NCI-H1092 treated with DMSO at 0.1 percent for 48 hours (cell line): ENCODE measurements at places on chromosomes 13 and 19.

DNA sequence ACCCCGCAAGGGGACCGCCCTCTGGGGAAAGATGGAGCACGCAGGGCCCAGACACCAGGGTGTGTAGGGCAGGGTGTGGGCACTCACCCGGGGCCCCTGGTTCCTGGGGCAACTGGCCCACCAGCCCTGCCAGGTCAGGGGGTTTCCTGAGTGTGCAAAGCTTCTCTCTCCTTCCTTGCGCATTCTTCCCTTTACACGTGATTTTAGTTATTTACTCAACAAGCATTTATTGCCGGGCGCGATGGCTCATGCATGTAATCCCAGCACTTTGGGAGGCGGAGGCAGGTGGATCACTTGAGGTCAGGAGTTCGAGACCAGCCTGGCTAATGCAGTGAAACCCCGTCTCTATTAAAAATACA lies 20.4 kb downstream of the PRR36 start:
- no peak for DNase-seq

- DNase-seq: no peak
Observed at GRCh38 chr13:109883181-109884180, 97.1 kb upstream of the IRS2 start.

- no peak for DNase-seq
Observed at GRCh38 chr13:95588721-95589120, 36.2 kb downstream of the CLDN10 start.

GRCh38 chr19:42235181-42235580 lies 7.2 kb downstream of the GSK3A start:
- DNase-seq: no peak

GRCh38 chr13:110193491-110193890 lies 113.5 kb downstream of the COL4A1 start:
- DNase-seq: no peak

GRCh38 chr19:34274827-34275625 lies 20.7 kb downstream of the GARRE1 start:
- no peak for DNase-seq
